ENCODE measurements at places on chromosomes 6 and 20.

- peak; percentile 71 for DNase-seq
Measured at GRCh38 chr6:42428326-42429041, 23.2 kb downstream of the TRERF1 start.

- DNase-seq: no peak
Measured at GRCh38 chr20:33337119-33337518, 54.1 kb downstream of the BPIFB1 start.

- DNase-seq: no peak
Measured at GRCh38 chr6:101931766-101932165, 538.3 kb downstream of the GRIK2 start.

- DNase-seq: peak; percentile 65
Measured at GRCh38 chr20:62925420-62926228, 681 bp downstream of the DIDO1 start.

GRCh38 chr6:95227351-95227750 lies 350.0 kb upstream of the MANEA start:
- DNase-seq: no peak

GRCh38 chr20:52536040-52536439 lies 344.5 kb upstream of the ZFP64 start:
- DNase-seq: no peak

DNA sequence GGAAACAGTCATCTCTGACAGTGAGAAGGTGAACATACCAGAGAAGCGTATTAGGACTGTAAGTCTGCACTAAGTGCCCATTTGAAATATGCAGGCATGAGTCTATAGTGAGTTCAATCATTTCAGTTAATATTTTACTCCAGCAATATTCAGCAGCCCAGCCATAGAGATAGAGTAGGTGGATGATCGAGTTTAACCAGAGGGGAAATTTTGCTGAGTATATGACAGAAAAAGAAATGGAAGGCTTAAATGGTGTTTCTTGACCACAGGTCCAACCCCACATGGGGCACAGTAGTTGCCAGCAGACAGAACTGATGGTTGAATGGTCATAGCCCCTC lies 39.8 kb downstream of the KIF6 start:
- DNase-seq: no peak

DNA sequence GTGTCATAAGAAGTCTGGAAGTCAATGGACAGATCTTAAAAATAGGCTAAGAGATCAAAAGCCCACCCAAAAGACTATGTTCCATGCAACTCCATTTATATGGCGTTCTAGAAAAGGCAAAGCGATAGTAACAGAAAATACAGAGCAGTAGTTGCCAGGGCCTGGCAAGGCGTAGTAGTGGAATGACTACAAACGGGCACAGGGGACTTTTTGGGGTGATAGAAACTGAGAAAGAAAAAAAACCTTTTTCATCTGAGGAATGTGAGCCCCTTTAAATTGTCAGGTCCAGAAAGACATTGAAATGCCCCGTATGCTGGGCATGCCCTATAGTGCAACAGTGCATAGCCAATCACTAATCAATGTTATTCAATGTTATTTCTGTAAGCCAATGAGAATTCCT lies 47.2 kb upstream of the FAM50B start:
- no peak for DNase-seq

DNA sequence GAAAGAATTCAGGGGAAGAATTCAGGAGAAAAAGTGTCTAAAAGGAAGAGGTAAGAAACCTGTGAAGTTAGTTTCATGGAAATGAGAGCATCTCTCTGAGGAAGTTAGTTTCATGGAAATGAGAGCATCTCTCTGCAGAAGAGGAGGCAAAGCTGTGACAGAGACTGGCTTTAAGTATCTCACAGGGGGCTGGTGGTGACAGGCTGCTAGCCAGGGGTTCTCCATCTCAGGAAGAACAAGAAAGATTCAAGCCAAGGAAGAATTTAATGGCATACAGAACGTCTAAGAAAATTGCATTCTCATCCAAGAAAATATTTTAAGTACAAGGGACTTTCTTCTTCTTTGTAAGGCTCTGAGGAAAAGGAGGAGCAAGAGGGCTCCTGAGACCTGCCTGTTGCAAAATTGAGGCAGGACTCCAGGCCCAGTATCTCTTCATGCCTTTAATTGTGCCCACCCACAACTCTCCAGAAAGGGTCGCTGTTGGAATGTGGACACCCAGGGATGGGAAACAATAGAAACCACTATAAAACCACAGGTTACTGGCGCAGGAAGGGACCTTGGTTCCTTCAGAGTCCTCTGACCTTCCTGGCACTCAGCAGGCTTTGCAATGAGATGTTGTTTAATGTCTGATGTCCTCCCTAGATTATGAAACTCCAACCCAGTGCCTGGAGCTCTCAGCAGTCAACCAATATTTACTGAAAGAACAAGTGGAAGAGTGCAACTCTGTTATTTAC lies 136.8 kb downstream of the FNDC1 start:
- no peak for DNase-seq

DNA sequence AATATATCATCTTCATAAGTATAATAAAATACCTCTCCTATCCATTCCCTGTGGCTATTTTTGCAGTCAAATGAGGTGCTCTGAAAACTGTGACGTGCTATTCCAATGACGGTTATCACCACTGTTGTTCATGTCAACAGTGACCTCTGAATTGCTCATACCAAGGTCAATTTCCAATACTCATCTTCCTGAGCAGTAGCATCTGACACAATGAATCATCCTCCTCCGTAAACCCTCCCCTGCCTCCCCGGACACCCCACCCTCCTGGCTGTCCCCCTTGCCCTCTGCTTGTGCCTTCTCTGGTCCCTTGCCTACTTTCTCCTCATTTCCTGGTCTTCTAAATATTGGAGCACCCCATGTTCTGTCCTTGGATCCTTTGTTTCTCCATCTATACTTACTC lies 77.7 kb upstream of the SLC22A23 start:
- no peak for DNase-seq

Data from CD4-positive, alpha-beta T cell treated with Interleukin-12 subunit alpha and Interleukin-12 subunit beta, for 1 hour (primary cell).